ENCODE measurements at places on chromosomes 2 and 18.
A peak's percentile ranks its signal among the peaks of the same experiment; 100 is the strongest.

DNA sequence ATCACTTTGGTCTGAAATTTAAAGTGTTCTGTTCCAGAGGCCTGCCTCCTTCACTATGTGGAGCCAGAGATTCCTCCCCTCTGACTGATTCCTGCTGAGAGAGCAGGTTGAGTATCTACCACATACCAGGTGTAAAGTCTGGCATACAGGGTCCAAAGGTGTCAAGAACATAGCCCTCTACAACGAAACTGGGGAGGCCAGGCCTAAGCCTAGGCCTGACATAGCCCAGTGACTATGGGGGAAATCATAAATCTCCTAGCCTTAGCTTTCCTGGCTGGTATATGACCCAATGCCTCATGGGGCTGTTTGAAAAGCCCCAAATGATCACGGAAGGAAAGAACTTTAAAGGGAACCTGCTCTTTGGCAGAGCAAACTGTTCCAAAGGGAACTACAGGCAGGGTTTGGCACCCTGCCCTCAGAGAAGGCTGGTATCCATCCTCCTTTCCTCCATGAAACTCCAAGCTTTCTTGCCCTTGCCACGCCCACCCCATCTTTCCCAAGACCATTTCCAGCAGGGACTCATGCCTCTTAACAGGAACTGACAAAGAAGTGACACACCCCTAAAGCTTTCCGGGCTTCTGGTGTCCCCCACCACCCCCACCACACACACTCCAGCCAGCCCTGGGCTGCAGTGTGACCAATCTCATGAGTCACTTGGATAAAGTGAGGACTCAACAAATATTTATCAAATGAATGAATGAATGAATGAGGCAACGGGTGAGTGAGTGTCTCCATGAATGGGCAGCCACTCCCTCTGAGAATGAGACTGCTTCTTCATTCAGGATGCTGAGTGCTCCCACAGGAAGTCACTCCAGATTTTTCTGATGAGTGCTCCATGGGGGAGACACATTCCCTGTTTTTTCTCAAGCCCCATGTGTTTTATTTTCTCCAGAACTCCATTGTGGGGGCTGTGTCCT lies 114.5 kb upstream of the STPG4 start:
- no peaks in the 10 kb centered on the region for H3K27me3 ChIP-seq
- H3K4me3 ChIP-seq = no peak overlapping the region
- peak overlapping the region; percentile 93 for H3K27ac ChIP-seq

DNA sequence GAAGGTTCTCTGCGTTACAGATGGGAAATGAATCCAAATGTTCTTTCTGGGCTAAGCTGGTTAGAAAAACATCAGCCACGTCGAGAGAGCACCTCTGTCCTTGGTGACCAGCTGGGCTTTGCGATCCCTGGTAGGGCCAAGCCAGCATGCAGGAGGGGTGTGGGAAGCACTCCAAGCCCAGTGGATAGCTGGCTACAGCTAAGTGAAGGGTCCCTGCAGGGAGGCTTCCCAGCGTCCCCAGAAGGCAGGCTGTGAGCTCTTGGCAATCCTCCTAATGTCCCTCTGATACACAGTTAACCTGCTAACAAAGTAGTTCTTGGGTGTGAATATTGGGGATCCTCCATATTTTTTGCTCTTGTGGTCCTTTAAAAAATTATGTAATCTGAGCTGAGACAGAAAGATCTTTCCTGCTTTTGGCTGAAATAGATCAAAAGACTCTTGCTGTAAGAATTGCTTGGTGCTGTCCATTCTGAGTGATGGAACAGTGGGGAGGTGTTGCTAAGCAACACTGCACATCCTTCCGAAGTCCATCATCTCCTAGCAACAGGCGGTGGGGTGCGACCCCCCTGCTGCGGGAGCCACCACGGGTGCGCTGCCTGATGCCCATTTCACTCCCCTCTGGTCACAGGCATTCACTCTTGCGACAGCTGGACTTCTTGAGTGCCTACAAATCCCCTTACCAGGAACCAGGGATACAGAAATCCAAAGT lies 88.5 kb upstream of the UXS1 start:
- no peak for DNase-seq
- no peak overlapping the region for H3K4me3 ChIP-seq
- H3K27me3 ChIP-seq = no peaks in the 10 kb centered on the region
- no peaks in the 10 kb centered on the region for H3K36me3 ChIP-seq
- no peaks in the 10 kb centered on the region for H3K4me1 ChIP-seq

DNA sequence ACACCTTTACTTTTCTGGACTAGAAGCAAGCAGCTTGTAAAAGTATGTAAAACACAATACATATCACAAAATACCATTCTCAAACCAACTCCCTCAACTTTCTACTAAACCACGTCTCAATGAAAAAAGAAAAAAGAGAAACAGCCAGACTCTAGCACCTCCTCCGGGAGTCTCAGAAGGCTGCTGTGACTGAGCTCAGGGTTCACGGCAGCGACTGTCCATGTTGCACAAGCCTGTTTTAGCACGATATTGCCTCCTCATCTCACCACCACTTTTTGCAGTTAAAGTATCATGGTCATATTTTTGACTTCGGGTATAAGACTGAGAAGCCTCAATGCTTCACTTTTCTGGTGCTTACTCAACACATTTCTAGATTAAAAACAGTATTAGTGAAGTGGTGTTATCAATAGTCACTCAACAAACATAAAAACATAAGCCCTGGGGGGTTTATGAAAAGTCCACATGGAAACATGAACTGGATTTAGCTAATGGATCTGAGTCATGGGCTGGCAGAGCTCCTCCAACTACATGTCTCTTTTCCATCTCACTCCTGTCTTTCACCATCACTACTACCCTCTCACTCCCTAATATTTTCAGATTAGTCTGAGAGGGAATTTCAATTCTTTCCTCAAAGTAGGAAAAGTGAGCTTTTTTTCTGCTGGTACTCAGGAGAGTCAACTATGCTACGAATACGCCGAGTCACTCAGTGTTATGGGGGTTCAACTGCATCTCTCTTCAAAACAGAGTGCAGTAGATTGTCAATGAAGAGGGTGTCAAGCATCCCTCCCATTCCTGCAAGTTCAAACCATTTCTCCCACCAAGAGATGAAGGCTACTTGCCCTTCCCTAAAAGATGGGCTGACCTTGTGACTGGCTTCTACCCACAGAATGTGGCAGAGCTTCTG lies 113.7 kb downstream of the OSR1 start:
- H3K36me3 ChIP-seq = no peaks in the 10 kb centered on the region
- no peak for DNase-seq
- H3K4me1 ChIP-seq = no peaks in the 10 kb centered on the region
- H3K4me3 ChIP-seq = no peak overlapping the region

- H3K4me1 ChIP-seq = peaks cover 7% of the 10 kb centered on the region
- H3K36me3 ChIP-seq = no peaks in the 10 kb centered on the region
- H3K4me3 ChIP-seq = no peak overlapping the region
- H3K27me3 ChIP-seq = peaks cover 2% of the 10 kb centered on the region
- DNase-seq = no peak
Observed at GRCh38 chr2:121193185-121193584, 91.8 kb downstream of the TFCP2L1 start.

DNA sequence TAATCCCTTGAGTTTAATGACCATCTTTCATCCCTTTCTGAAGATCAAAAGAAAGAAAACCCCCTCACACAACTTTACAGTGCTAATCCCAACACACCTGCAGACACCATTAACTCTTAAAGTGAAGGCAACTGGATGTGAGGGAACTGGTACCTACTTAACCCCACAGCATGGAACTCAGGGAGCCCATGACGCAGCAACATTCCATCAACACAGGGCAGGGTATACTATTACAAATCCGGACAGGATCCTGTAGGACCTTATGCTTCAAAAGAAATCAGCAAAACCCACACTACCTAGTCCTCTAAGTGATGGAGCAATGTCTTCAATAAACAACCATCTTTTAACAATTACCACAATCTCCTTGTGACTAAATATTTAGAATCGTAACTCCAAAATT lies 78.6 kb downstream of the FARSB start:
- H3K27me3 ChIP-seq = no peaks in the 10 kb centered on the region
- peaks cover 7% of the 10 kb centered on the region for H3K4me1 ChIP-seq

- H3K27me3 ChIP-seq = no peaks in the 10 kb centered on the region
- H3K36me3 ChIP-seq = no peaks in the 10 kb centered on the region
- no peak for DNase-seq
- no peak overlapping the region for H3K27ac ChIP-seq
- H3K4me1 ChIP-seq = no peaks in the 10 kb centered on the region
Observed at GRCh38 chr2:6449343-6449742, 416.4 kb downstream of the CMPK2 start.

- no peak overlapping the region for H3K27ac ChIP-seq
- DNase-seq = no peak
- H3K36me3 ChIP-seq = no peaks in the 10 kb centered on the region
- H3K4me3 ChIP-seq = no peak overlapping the region
- peaks cover 11% of the 10 kb centered on the region for H3K4me1 ChIP-seq
- H3K27me3 ChIP-seq = no peaks in the 10 kb centered on the region
Observed at GRCh38 chr2:62293151-62293489, 97.2 kb downstream of the B3GNT2 start.

DNA sequence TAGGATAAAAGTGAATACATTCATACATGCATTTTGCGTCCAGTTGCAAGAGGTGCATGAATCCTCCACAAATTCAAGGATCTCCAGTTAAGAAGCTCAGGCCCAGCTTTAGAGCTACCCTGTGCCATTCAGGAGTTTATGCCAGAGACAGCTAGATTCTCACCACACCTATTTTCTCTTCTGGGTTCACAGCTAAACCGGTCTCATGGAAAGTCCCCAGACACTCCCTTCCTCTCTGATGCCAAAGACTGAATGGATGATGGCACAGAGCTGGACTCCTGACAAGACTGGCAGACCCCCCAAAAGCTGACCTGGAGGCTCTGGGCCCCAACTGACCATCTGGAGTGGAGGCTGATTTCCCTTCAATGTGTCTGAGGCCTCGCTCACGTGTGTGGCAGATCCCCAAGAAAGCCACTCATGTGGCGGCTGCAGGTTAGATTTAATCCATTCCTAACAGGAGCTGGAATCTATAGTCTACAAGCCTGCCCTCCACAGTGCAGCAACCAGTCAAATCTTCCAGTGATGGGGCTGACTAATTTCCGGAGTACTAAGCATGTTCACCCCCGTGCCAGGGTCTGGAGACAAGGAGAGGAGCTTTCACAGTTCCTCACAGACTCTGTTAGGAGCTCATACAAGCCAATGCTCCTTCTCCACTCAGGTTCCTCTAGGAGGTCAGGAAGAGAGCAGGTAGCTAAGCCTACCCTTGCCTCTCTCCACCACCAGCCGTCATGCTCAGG lies 257.1 kb downstream of the BCL11A start:
- no peak for DNase-seq
- no peak overlapping the region for H3K4me3 ChIP-seq
- no peaks in the 10 kb centered on the region for H3K36me3 ChIP-seq

- H3K27me3 ChIP-seq = no peaks in the 10 kb centered on the region
- H3K27ac ChIP-seq = no peak overlapping the region
- H3K4me3 ChIP-seq = no peak overlapping the region
Observed at GRCh38 chr2:202339071-202339870, 36.9 kb upstream of the BMPR2 start.

DNA sequence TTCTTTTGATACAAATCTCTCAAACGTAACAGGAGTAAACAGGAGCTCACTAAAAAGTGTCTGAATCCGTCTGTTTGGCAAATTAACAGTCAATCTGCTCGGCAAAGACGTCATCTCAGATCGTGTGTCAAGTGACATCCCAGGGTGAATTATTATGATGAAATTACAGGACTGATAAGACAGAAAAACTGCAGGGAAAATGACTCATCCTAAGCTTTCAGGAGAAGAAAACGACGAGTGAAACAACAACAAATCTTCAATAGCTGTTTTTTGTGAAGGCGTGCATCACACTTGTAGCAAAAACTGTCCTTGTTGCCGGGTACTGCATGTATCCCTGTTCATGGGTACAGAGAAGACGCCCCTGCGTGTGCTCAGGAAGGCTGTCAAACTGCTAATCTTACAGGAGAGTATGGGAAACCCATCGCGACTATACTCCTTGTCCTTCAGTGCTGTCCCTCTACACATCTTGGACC lies 24.9 kb downstream of the EPB41L3 start:
- H3K4me3 ChIP-seq = peak overlapping the region; percentile 7
- DNase-seq = peak; percentile 68
- no peaks in the 10 kb centered on the region for H3K27me3 ChIP-seq
- peaks cover 10% of the 10 kb centered on the region for H3K4me1 ChIP-seq

DNA sequence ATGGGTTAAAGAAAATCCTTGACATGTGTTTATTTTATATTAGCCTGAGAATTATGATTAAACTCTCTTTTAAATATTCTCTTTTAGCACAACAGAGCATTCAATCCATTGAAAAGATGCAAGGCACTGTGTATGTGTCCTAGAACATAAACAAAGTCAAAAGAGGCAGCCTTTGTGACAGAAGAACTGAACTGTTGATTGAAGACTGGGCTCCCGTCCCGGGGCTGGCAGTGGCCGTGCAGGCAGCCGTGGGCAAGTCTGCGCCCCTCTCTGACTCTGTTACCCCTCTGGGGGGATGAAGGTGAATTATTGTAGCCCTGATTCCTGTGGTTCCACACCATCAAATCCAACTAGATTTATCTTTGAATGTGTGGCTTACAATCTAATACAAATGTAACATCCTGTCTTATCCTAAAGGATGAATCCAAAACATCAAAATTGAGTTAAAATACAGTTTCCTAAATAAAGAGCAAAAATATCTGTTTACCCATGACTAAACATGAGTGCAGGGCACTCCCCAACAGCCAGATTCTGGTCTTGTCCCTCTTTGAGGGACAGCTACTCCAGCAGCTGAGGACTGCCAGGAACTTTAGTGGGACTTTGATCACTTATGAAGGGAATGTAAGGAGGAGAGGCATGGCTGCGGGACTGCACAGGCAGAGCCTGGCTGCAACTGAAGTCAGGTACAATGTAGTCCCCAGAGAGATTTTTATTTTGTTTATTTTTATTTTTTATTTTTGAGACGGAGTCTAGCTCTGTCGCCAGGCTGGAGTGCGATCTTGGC lies 37.3 kb upstream of the SH3BP4 start:
- H3K27me3 ChIP-seq = no peaks in the 10 kb centered on the region
- no peak overlapping the region for H3K4me3 ChIP-seq
- H3K4me1 ChIP-seq = no peaks in the 10 kb centered on the region
- DNase-seq = no peak

All from astrocyte (in vitro differentiated cells and primary cell).